ENCODE measurements at places on chromosomes 4 and X. TPM values are rescaled to one million over a fixed set of nuclear protein-coding genes. Genes with fewer than 3 reads are reported as not detected.

SOX3 gene
- total RNA-seq, result not detected

- DNase-seq, result no peak
Observed at GRCh38 chr4:170229006-170229405, 139.2 kb upstream of the AADAT start.

DNA sequence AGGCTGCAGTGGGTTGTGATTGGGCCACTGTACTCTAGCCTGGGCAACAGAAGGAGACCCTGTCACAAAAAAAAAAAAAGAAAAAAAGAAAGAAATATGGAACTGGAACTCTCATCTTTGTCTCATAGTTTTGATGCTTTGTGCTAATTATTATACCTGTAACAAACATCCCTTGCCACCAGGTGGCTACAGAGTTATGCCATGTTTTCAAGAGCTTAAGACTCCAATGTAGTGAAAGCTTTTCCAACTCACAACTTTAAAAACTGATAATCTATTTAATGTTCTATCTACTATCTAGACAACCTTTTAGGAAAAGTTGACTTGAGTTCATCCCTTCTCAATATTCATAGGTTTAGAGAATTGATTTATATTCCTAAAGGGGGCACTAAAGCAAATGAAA is 42.4 kb downstream of the HTR2C start:
- no peak for DNase-seq

DNA sequence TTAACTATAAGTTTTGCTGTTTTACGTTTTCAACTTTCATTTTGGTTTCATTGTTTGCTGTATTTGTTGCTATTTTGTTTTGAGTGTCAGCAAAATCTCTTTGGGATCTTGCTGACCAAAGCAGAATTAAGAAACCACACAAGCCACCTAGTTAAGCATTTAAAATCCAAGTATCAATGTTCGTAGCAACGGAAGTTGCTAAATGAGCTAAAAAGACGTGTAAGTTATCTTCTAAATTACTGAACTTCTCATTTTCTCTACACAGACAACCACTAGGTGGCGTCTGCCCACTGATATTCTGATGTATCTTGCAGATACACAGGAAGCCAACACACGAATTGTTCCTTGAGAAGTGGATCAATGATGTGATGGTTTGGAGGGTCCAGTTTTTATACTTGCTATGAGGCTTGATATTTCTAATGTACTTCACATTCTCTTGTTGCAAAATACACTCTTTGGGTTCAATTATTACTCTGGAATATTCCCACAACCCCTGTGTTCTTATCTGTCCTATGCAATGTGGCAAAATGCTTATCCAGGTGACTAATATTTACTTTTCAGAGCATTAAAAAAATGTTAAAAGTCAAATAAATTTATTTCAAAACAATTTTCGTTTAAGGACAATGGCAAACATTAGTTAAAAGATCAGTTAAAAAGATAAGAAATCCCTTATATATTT is 250.5 kb downstream of the TECRL start:
- DNase-seq, result no peak

- no peak for DNase-seq
Observed at GRCh38 chr4:150080875-150081274, 2.6 kb downstream of the DCLK2 start.

GRCh38 chr4:73453701-73454005 is 17.6 kb downstream of the AFP start:
- DNase-seq, result no peak

- no peak for DNase-seq
Observed at GRCh38 chrX:154542723-154543424, 3.8 kb downstream of the G6PD start.

ZFP92 gene
- 0.97 TPM for total RNA-seq

DNA sequence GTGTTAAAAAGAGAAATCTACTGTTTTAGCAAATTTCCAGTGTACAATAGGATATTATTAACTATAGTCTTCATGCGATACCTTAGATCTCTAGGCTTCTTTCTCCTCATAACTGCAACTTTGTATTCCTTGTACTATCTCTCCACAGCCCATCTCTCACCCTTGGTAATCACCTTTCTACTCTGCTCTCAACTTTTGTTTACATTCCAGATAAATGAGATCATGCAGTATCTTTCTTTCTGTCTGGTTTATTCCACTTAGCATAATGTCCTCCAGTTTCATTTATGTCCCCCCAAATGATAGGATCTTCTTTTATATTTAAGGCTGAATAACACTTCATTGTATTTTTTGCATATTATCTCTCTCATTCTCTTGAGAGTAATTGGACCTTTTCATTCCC is 165.5 kb downstream of the HS3ST1 start:
- no peak for DNase-seq

DNA sequence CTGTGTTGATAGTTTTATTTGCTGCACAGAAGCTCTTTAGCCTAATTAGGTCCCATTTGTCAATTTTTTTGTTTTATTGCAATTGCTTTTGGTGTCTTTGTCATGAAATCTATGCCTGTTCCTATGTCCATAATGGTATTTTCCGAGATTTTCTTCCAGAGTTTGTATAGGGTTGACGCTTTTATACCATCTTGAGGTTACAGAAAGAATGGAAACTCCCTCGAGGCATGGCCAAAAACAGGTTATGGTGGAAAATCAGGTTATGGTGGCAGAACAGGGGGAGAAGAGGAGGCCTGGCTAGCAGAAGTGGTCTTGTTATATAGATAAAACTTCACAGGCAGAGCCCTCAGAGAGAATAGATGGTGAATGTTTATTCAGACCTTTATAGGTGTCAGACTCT is 21.6 kb downstream of the OPHN1 start:
- no peak for DNase-seq

DNA sequence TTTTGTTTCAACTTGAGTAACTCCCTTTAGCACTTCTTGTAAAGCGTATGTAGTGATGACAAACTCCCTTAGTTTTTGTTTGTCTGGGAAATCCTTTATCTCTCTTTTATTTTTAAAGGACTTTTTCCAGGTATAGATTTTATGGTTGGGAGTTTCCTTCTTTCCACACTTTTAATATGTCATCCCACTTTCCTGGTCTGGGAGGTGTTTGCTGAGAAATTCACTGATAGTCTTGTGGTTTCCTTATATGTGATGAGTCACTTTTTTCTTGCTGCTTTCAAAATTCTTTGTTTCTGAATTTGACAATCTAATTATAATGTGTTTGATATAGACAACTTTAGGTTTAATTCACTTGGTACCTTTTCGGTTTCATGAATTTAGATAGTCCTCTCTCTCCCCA is 353.9 kb downstream of the GPAT3 start:
- no peak for DNase-seq

GRCh38 chrX:82961129-82961528 is 547.0 kb upstream of the POU3F4 start:
- no peak for DNase-seq

DNA sequence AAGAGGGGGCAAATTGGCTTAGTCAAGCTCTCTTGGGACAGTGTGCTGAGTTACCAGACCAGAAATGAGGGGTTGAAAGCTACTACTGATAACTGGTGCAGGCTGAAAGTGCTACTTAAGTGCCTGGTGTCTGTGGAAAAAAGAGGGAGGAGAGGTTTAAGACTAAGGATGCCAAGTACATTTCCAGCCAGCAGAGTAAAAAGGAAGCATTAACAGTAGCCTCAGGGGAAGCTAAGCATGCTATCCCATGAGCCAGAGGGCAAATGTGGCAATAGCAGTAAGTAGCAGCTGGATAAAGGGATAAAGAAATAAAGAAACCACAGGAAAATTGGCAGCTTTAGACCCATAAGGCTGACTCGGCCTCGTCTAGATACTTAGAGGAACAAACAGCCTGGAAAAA is 196.3 kb upstream of the MAB21L2 start:
- DNase-seq, result peak; percentile 0

CT45A1 gene
- not detected for total RNA-seq

DNA sequence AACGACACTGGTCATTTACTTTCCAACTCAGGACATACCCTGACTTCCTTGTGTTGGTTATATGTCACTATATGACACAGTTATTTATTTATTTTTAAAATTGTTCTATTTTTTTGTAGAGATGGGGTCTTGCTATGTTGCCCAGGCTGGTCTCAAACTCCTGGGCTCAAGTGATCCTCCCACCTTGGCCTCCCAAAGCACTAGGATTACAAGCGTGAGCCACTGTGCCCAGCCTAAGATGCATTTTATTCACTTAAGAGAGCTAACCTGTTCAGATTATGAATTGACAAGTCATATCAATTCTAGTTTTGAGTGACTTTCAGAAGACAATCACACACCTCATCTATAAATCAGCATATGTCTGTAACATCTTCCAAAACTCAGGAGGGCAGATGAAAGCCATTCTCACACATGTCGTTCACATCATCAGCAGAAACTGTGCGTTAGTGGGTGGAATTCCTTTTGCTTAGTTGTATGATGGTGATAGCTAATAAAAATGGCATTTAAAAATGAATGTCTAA is 9.4 kb upstream of the RHOH start:
- no peak for DNase-seq

POU4F2 gene
- total RNA-seq, result not detected

GRCh38 chrX:108732630-108733321 is 3.6 kb downstream of the IRS4 start:
- DNase-seq, result no peak

SPANXC gene
- total RNA-seq, result not detected

CXorf49 gene
- not detected for total RNA-seq

DNA sequence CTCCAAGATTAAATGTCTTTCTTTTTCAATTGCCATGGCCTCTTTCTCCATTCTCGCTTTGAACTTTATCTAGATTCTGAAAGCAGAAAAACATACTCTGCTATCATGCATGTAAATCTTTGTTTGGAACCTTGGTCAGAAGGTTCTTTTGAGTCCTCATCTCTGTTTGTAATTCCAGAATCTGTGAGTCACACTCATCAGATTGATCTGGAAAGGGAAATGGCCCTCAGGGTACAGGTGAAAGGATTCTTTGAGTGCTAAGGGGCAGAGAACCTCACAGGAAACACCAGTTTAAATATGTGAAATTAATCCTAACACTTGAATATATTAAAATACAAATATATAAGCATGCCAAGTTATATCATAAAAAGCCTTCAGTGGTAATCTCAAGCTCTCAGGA is 211.0 kb upstream of the ADGRL3 start:
- no peak for DNase-seq

- DNase-seq, result peak; percentile 15
Observed at GRCh38 chrX:151396825-151397740, at the start of gene VMA21. VMA21 (plus strand) TSS chrX:151397206; CDS start chrX:151397309, 103 bp downstream.

GRCh38 chr4:110130576-110131358 is 67.6 kb downstream of the ELOVL6 start:
- no peak for DNase-seq

DNA sequence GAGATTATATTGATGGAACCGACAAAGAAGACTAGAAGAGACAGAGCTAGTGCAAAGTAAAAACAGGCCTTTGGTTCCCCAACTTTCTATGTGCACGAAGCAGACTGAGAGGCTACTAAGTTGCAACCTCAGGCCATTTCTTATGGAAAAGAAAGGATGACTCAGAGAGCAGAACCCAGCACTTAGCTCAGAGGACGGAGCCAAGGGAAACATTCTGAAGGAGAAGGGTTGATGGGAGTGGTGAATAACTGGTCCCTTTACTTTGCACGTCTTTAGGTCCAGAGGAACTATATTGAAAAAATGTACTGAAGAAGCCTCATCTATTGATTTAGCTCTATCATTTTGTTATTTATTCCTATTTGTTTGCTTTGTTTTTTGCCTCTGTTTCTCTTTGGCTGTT is 182.1 kb downstream of the CPE start:
- no peak for DNase-seq

FAM200B gene
- total RNA-seq, result 32.3 TPM

COL25A1 gene
- total RNA-seq, result 0.38 TPM

GRCh38 chr4:95546221-95546620 is 2.6 kb downstream of the UNC5C start:
- DNase-seq, result no peak

- DNase-seq, result no peak
Observed at GRCh38 chrX:154050113-154050495, 30.4 kb upstream of the IRAK1 start.

- DNase-seq, result no peak
Observed at GRCh38 chr4:138085736-138086305, 156.3 kb downstream of the SLC7A11 start.

GAGE2A gene
- total RNA-seq, result not detected

GRCh38 chr4:182801636-182802035 is 115.5 kb downstream of the DCTD start:
- DNase-seq, result no peak

- DNase-seq, result no peak
Observed at GRCh38 chr4:5821665-5822358, 71.1 kb downstream of the CRMP1 start.

- peak; percentile 12 for DNase-seq
Observed at GRCh38 chrX:154051201-154051810, 31.6 kb upstream of the IRAK1 start.

- no peak for DNase-seq
Observed at GRCh38 chr4:128787509-128788311, 21.8 kb upstream of the JADE1 start.

DNA sequence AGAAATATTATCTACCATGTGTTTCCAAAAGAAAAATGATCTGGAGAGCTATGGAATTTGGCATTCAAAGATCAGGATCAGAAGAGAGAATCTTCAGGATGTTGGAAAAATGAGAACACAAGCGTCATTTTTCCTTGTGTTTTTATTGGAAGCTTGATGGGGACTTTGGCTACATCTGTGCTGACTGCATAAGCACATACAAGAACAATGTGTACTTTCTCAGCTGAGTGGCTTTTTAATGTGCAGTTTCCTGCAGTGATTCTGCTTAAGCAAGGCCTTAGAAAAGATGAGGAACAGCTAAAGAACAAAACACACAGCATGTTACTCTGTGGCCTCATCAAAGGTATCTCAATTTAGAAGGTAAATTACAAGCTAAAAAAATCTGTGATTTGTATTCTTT is 1039.9 kb downstream of the GLUD2 start:
- DNase-seq, result no peak

KLF8 gene
- 29.7 TPM for total RNA-seq

DNA sequence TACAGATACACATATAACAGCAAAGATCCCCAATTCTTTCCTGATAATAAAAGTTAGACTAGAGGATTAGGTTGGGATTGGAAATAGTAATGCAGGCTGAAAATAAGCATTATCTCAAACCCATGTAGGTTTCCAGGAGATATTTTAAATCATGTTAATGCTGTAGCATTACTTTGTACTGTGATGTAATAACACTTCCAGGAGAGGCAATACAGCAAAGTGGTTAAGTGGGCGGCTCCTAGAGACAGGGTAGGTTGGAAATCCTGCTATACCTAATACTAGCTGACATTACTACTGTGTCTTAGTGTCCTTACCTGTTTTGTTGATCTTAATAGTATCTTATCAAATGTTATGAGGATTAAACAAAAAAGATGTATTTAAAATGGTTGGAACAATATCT is 9.6 kb downstream of the PAICS start:
- DNase-seq, result no peak

GRCh38 chrX:134929808-134930207 is 61.0 kb upstream of the SMIM10 start:
- DNase-seq, result no peak

DNA sequence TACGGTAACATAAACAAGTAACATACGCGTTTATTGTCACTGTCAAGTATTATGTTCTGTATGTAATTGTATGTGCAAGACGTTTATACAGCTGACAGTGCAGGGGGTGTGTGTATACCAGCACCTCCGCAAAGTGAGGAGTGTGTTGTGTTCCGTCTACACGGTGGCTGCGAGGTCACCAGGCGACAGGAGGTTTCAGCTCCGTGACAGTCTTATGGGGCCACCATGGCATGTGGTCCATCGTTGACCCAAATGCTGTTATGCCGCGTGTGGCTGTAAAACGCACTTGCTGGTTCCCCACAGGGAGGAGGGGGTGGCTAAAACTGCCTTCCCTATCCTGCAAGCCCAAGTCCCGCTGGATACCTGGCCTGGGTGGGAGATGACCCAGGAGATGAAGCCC is 25.0 kb downstream of the NSG1 start:
- no peak for DNase-seq

Measured in esophagus squamous epithelium (tissue), 5 donors.